Mesendoderm (in vitro differentiated cells): ENCODE measurements at places on chromosomes 1 and 21.

DNA sequence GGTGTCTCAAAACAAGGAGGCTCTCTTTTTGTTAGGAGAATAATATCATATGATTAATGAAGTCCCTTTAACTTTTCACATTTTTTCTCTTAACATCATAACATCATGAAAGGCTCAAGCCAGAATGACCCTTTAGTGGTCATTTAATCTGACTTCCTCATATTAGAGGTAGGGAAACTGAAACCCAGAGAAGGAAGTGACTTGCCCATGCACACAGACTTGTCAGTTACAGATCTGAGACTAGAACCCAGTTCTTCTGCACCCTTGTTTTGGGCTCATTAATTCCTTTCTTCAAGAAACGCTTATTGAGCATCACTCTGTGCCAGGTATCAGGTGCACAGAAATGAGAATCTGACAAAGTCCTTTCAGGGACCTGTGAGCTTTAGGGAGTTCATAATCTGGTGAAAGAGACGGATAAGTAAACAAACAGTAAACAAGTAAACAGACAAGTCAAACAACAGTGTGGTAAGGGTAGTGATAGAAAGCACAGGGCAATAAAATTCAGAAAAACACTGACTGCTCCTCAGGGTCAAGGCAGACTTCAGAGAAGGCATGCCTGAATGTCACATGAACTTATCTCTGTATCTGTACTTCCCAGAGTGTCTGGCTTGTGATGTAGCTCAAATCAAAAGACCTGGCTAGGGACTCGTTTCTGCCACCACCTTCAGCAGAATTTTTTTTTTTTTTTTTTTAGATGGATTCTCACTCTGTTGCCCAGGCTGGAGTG is 38.3 kb upstream of the OSBPL9 start:
- no peaks in the 10 kb centered on the region for H3K4me1 ChIP-seq
- no peak overlapping the region for H3K4me3 ChIP-seq
- no peak overlapping the region for H3K27ac ChIP-seq
- H3K27me3 ChIP-seq: no peaks in the 10 kb centered on the region
- no peak for DNase-seq

DNA sequence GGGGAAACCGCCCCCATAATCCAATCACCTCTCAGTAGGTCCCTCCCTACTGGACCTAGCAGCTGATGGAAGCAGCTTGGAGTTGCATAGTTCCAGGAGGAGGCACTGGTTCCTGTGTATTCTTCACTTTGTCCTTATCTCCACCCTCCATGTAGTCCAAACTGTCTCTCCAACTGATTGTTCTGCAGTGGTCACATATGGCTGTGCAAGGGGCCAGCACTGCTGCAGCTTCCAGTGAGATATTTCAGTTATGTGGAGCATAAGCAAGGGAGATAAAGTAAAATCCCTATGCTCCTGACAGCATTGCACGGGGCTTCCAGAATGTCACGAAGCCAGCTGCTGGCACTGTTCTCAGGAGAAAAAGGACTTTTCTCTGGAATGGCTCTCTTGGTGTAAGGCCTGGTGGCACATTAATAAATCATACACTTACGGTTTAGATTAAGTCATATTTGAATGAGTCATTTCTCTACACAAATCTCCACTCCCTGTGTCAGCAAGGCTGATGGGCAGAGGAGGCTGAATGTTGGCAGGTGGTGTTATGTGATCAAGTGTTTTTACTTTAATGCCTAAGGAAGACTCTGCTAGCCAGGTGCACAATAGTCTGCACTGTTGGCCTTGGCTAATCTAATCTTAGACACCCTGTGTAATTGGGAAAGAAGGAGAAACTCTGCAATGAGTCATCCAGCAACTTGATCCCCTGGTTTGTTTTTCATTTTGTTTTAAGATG is 93.4 kb downstream of the KCNK1 start:
- no peaks in the 10 kb centered on the region for H3K36me3 ChIP-seq
- H3K27ac ChIP-seq: no peak overlapping the region
- no peaks in the 10 kb centered on the region for H3K4me1 ChIP-seq
- no peak overlapping the region for H3K4me3 ChIP-seq

DNA sequence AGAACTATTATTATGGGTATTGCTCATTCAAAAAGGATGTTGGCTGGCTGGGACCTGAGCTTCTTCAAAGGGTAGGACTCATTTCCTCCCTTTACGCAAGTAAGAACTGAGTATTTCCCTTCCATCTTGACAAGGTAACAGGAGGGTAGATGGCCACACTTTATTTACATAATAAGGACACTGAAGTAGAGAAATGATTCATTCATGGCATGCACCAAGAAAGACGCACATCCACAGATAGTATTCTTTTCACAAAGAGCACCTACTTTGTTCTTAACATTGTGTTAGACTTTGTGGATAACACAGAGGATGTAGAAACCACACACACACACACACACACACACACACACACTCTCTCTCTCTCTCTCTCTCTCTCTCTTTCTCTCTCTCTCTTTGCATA is 82.9 kb downstream of the FAM78B start:
- H3K36me3 ChIP-seq: no peaks in the 10 kb centered on the region
- H3K4me1 ChIP-seq: no peaks in the 10 kb centered on the region

GRCh38 chr1:169443923-169444322 is 16.6 kb upstream of the CCDC181 start:
- no peaks in the 10 kb centered on the region for H3K27me3 ChIP-seq
- no peaks in the 10 kb centered on the region for H3K36me3 ChIP-seq
- H3K4me3 ChIP-seq: no peak overlapping the region
- no peak overlapping the region for H3K27ac ChIP-seq
- no peaks in the 10 kb centered on the region for H3K4me1 ChIP-seq

DNA sequence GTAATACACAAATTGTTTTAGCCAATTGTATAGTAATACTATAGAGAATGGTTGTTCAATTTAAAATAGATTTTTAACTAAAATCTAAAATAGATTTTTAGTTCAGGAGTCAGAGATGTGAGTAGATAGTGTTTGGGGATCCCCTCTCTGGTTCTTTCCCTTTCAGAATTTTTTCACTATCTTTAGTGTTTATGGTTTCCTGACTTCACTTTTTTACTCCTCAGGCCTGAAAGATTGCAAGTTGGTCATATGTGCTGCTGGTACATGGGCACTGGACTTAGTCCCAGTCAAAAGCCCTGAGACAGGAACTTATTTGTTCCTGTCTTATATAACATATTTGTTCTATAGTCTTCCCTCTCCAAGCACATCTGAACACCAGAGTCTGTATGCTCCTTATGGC is 96.8 kb upstream of the ATP1B1 start:
- H3K4me3 ChIP-seq: no peak overlapping the region
- H3K36me3 ChIP-seq: no peaks in the 10 kb centered on the region
- H3K27me3 ChIP-seq: no peaks in the 10 kb centered on the region
- no peaks in the 10 kb centered on the region for H3K4me1 ChIP-seq

DNA sequence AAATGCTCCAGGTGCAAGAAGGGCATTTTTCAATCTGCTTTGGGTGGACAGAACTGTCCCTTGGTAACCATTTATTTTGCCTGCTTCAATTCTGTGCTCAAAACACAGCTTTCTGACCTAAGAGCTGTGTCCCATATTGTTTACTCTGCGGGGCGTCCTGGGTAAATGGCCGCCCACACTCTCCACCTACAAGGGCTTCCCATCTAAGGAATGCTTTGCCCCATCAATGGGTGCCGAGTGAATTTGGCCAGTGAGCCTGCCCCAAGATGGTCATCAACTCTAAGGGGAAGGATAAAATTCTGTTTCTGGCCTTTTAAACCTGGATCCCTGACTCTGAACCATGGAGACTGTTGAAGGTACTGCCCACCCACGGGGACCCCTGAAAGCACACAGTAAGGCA is 55.5 kb upstream of the FAM89A start:
- DNase-seq: no peak
- no peaks in the 10 kb centered on the region for H3K4me1 ChIP-seq
- no peaks in the 10 kb centered on the region for H3K27me3 ChIP-seq
- H3K4me3 ChIP-seq: no peak overlapping the region
- H3K27ac ChIP-seq: no peak overlapping the region

DNA sequence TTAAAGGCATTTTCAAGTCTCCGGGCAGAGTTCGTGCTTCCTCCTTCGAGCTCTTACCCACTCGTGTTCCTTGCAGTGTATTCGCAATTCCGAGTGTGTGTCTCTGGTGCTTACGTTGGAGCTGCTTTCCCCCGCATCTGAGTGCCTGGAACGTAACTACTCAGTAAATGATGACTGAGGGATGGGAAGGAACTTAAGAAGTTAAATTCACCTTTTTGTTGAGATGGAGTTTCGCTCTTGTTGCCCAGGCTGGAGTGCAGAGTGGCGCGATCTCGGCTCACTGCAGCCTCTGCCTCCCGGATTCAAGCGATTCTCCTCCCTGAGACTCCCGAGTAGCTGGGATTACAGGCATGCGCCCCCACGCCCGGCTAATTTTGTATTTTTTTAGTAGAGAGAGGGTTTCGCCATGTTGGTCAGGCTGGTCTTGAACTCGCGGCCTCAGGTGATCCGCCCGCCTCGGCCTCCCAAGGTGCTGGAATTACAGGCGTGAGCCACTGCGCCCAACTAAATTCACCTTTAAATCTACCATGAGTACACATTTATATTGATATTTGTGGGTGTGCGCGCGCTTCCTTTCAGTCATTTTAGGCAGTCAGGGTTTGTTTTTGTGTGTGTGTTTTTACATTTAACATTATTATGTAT is 837 bp downstream of the NDUFS5 start:
- H3K36me3 ChIP-seq: peaks cover 4% of the 10 kb centered on the region
- peak overlapping the region; percentile 37 for H3K27ac ChIP-seq
- peak overlapping the region; percentile 81 for H3K4me3 ChIP-seq
- no peak for DNase-seq
- H3K4me1 ChIP-seq: peaks cover 2% of the 10 kb centered on the region

GRCh38 chr21:41260428-41260827 is 56.2 kb upstream of the FAM3B start:
- H3K4me3 ChIP-seq: no peak overlapping the region
- no peaks in the 10 kb centered on the region for H3K36me3 ChIP-seq
- H3K27ac ChIP-seq: no peak overlapping the region

DNA sequence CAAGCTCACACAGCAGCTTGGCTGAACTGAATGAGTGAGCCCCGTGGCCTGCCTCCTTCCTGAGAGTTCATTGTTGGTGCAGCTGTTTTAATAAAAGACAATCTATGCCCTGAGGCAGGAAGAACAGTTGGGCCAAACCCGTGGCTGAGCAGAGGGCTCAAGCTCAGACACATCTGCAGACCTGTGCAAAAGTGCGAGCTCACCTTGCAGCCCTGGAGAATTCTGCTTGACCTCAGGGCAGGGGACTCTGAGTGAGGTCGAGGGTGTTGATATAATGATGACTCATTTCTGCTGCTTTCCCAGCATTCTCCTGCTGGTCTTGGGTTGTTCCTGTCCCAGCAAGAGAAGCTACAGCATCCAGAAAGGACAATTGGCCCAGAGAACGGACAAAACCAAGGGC is 61.0 kb downstream of the ATP5PO start:
- peak; percentile 42 for DNase-seq
- H3K27me3 ChIP-seq: no peaks in the 10 kb centered on the region
- no peaks in the 10 kb centered on the region for H3K4me1 ChIP-seq
- H3K27ac ChIP-seq: no peak overlapping the region
- no peak overlapping the region for H3K4me3 ChIP-seq

DNA sequence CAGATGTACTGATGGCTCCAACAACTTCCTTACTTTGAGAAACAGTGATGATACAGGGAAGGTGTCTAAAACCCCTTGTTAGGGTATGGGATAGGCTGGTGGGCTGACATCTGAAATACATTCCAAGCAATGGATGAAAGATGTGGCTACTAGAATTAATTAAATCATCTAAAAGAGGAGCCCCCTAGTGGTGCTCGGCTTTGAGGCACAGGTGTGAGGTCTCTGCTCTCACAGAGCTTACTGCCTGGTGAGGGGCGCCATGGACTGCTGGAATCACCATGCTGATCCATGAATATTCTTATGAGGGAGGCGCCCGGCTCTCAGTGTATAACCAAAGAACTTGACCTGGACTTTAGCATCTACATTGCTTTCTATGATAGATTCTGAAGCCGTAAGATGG is 48.5 kb downstream of the GNG4 start:
- peak; percentile 41 for DNase-seq
- no peaks in the 10 kb centered on the region for H3K27me3 ChIP-seq
- no peaks in the 10 kb centered on the region for H3K36me3 ChIP-seq
- no peak overlapping the region for H3K4me3 ChIP-seq
- no peak overlapping the region for H3K27ac ChIP-seq

DNA sequence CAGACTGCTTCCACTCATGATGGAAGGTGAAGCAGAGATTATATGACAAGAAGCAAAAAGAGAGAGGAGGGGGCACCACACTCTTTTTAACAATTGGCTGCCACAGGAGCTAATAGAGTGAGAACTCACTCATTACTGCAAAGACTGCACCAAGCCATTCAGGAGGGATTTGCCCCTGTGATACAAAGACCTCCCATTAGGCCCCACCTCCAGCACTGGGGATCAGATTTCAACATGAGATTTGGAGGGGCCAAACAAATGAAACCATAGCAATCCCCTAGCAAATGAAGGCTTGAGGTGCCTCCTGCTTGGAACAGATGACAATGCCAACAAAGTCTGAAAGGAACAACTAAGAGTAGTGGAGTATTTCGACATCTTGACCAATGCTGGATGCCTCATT is 122.5 kb upstream of the COA6 start:
- peak; percentile 87 for DNase-seq
- peaks cover 3% of the 10 kb centered on the region for H3K4me1 ChIP-seq
- H3K4me3 ChIP-seq: no peak overlapping the region
- H3K36me3 ChIP-seq: no peaks in the 10 kb centered on the region

GRCh38 chr1:160884579-160884978 is 401 bp downstream of the ITLN1 start:
- no peaks in the 10 kb centered on the region for H3K4me1 ChIP-seq
- H3K4me3 ChIP-seq: no peak overlapping the region
- H3K36me3 ChIP-seq: no peaks in the 10 kb centered on the region
- DNase-seq: peak; percentile 67
- no peak overlapping the region for H3K27ac ChIP-seq

- H3K4me3 ChIP-seq: no peak overlapping the region
- no peaks in the 10 kb centered on the region for H3K4me1 ChIP-seq
- no peak for DNase-seq
- no peaks in the 10 kb centered on the region for H3K27me3 ChIP-seq
- H3K27ac ChIP-seq: no peak overlapping the region
- H3K36me3 ChIP-seq: no peaks in the 10 kb centered on the region
Observed at GRCh38 chr1:245086389-245086969, 68.3 kb upstream of the KIF26B start.

- H3K27ac ChIP-seq: no peak overlapping the region
- no peaks in the 10 kb centered on the region for H3K27me3 ChIP-seq
- no peak overlapping the region for H3K4me3 ChIP-seq
Observed at GRCh38 chr1:93763704-93764365, 82.2 kb upstream of the BCAR3 start.

DNA sequence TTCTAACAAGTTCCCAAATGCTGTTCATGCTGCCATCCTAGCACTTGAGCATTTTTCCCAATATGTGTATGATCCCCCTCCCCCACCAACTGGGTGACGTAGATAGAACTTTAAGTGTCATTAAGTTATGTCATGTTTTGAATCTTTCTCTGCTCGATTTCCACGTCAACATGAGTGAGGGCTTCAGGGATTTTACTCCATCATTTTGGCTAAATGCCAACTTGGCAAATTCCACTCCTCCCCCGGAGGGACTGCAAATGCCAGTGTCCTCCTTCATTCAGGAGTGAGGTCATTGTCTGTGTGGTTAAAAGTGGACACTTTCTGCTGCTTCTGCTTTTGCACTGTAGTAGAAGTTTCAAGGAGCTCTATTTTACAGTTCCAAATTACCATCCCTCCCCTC is 201.7 kb downstream of the FGGY start:
- H3K4me1 ChIP-seq: no peaks in the 10 kb centered on the region
- H3K27ac ChIP-seq: no peak overlapping the region
- no peak overlapping the region for H3K4me3 ChIP-seq
- H3K36me3 ChIP-seq: no peaks in the 10 kb centered on the region
- no peaks in the 10 kb centered on the region for H3K27me3 ChIP-seq
